MCF 10A (cell line): ENCODE measurements at places on chromosomes 5 and 9. TPM values are rescaled to one million over a fixed set of nuclear protein-coding genes. Genes with fewer than 3 reads are reported as not detected.

The SLC6A18 gene
- total RNA-seq = not detected in 2 replicates

The ESM1 gene
- not detected in 2 replicates for total RNA-seq

The FGD3 gene
- total RNA-seq = not detected in 2 replicates

The ADRB2 gene
- total RNA-seq = 6.9 and 9.5 TPM in 2 replicates

The FASTKD3 gene
- 7.8 and 7.9 TPM in 2 replicates for total RNA-seq

The ARSI gene
- 0.19 and 0.25 TPM in 2 replicates for total RNA-seq

The RNF183 gene
- total RNA-seq = not detected in 2 replicates

The MRPL36 gene
- 90.5 and 101 TPM in 2 replicates for total RNA-seq

The PCDHA9 gene
- total RNA-seq = 0.25 and 0.28 TPM in 2 replicates

The MED22 gene
- 29.3 and 32.6 TPM in 2 replicates for total RNA-seq

The SLC45A2 gene
- not detected in 2 replicates for total RNA-seq

The LCN15 gene
- not detected in 2 replicates for total RNA-seq

The SLIT3 gene
- total RNA-seq = 0.34 and 0.89 TPM in 2 replicates

The TAF11L7 gene
- total RNA-seq = not detected in 2 replicates

The PDCD1LG2 gene
- total RNA-seq = 1.8 and 3.2 TPM in 2 replicates

The NFIB gene
- total RNA-seq = 52.2 and 70.8 TPM in 2 replicates

The UBAP2 gene
- 33.4 and 33.5 TPM in 2 replicates for total RNA-seq

The ENC1 gene
- total RNA-seq = 10.7 and 12.9 TPM in 2 replicates

The CRHBP gene
- not detected in 2 replicates for total RNA-seq

The ALG2 gene
- 54.6 and 54.7 TPM in 2 replicates for total RNA-seq

The NUTM2G gene
- total RNA-seq = not detected in 2 replicates

The CBY3 gene
- total RNA-seq = not detected in 2 replicates

The EIF4E1B gene
- total RNA-seq = not detected in 2 replicates

The GBA2 gene
- total RNA-seq = 51.3 and 55.2 TPM in 2 replicates

The GRPEL2 gene
- 69.5 and 86.6 TPM in 2 replicates for total RNA-seq

The ST6GALNAC4 gene
- total RNA-seq = 36.3 and 39.5 TPM in 2 replicates

The COMMD10 gene
- total RNA-seq = 18.6 and 23.2 TPM in 2 replicates

The IL7R gene
- 0.26 and 0.44 TPM in 2 replicates for total RNA-seq

The OR13C9 gene
- total RNA-seq = not detected in 2 replicates

The TMEM174 gene
- total RNA-seq = not detected in 2 replicates

The PCDHA5 gene
- 0.12 and 0.22 TPM in 2 replicates for total RNA-seq

The PANK3 gene
- total RNA-seq = 96.2 and 117 TPM in 2 replicates

The MAMDC2 gene
- total RNA-seq = not detected in 2 replicates

The SCAMP1 gene
- total RNA-seq = 26.1 and 29.3 TPM in 2 replicates

The FNIP1 gene
- total RNA-seq = 36.3 and 56.6 TPM in 2 replicates

The DBH gene
- not detected in 2 replicates for total RNA-seq

The CKMT2 gene
- total RNA-seq = not detected in 2 replicates

The SHOC1 gene
- 0.09 and 0.15 TPM in 2 replicates for total RNA-seq

The RHOBTB3 gene
- 3.4 and 3.8 TPM in 2 replicates for total RNA-seq

The AIF1L gene
- 2.6 and 4.1 TPM in 2 replicates for total RNA-seq

The ADAMTS16 gene
- not detected in 2 replicates for total RNA-seq

The EXOC3 gene
- 44.1 and 49.6 TPM in 2 replicates for total RNA-seq

The SNX18 gene
- total RNA-seq = 8.7 and 10.0 TPM in 2 replicates

The CCDC180 gene
- 5.1 and 6.3 TPM in 2 replicates for total RNA-seq

The FYB1 gene
- 0.12 and 0.32 TPM in 2 replicates for total RNA-seq

The FBP2 gene
- not detected in 2 replicates for total RNA-seq

The C5 gene
- total RNA-seq = 3.2 and 4.2 TPM in 2 replicates

The HSPB3 gene
- not detected in 2 replicates for total RNA-seq

The GGTA1 gene
- total RNA-seq = not detected in 2 replicates

The CA9 gene
- not detected in 2 replicates for total RNA-seq

The FEM1C gene
- total RNA-seq = 10.3 and 12.2 TPM in 2 replicates

The LCN1 gene
- not detected in 2 replicates for total RNA-seq

The DCTN3 gene
- 88.5 and 92.4 TPM in 2 replicates for total RNA-seq

The ABO gene
- total RNA-seq = not detected in 2 replicates

The FOXD4L4 gene
- total RNA-seq = 0.93 and 1.2 TPM in 2 replicates
